NCI-H345 (cell line): ENCODE measurements at places on chromosomes 2 and 18.

DNA sequence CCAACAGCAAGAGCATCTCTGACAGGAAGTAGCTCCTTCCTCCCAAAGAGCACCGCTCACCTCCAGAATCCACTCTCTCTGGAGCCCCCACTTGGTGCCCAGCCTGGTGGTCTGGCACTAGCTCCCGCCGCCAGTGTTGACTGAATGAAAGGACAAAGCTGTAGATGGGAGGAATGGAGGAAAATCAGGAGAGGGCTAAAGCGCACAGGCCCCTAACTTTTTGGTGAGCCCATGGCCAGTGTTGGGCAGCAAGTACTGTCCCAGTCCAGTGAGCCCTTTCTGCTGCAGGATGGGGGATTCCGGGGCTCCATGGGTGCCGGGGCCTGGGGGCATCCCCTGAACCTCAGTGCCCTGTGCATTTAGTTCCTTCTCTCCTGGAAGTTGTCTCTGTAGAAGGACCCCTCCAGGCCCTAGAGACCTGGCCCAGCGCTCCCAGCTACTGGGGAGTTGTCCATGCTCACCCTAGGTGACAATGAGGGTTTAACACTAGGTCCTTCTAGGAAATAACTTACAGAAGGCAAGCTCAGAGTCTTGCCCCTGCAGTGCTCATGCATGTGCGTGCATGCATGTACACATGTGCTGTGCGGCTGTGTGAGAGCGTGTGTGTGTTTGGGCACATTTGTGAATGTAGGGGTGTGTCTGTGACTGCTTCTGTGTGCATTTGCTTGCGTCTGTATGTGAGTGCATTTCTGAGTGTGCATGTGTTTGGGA, 33.6 kb downstream of the GLI2 start:
- no peak for DNase-seq

DNA sequence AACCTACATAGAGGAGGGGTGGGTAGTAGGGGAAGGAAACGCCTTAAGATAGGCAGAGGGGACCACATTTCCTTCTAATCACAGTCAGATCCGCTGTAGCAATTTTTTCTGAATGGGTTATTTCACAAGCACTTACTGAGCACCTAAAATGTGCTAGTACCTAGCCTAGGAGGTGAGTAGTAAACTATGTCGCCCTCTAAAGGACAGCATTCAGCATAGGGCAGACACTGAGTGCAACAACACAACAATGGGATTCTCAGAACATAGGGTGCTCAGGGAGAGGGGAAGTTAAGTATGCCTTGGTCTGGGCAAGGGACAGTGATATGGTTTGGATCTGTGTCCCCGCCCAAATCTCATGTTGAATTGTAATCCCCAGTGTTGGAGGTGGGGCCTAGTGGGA, 166.1 kb upstream of the RAB6C start:
- DNase-seq, result no peak

DNA sequence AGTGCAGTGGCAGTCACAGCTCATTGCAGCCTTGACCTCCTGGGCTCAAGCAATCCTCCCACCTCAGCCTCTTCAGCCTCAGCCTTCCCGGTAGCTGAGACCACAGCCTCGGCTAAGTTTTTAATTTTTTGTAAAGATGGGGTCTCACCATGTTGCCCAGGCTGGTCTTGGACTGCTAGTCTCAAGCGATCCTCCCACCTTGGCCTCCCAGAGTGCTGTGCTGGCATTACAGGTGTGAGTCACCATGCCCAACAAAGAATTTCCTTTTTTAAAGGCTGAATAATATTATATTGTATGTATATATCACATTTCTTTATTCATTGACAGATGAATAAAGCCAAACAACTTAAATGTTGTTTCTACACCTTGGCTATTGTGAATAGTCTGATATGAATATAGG, 42.5 kb downstream of the MOB4 start:
- no peak for DNase-seq

GRCh38 chr2:151733771-151734672, at the start of gene NEB:
NEB (minus strand) TSS chr2:151734476; CDS start chr2:151733156, 1,320 bp downstream.
- peak; percentile 84 for DNase-seq

GRCh38 chr2:179991344-179991743, 15.8 kb downstream of the CWC22 start:
- no peak for DNase-seq

GRCh38 chr2:36473230-36473629, 117.7 kb downstream of the CRIM1 start:
- DNase-seq, result no peak

- DNase-seq, result no peak
These were observed 1365.5 kb upstream of the CHAC2 start for GRCh38 chr2:52402128-52402527.
